ENCODE measurements at places on chromosomes 12 and 14. TPM values are rescaled to one million over a fixed set of nuclear protein-coding genes. Genes with fewer than 3 reads are reported as not detected.
A peak's percentile ranks its signal among the peaks of the same experiment; 100 is the strongest.

DNA sequence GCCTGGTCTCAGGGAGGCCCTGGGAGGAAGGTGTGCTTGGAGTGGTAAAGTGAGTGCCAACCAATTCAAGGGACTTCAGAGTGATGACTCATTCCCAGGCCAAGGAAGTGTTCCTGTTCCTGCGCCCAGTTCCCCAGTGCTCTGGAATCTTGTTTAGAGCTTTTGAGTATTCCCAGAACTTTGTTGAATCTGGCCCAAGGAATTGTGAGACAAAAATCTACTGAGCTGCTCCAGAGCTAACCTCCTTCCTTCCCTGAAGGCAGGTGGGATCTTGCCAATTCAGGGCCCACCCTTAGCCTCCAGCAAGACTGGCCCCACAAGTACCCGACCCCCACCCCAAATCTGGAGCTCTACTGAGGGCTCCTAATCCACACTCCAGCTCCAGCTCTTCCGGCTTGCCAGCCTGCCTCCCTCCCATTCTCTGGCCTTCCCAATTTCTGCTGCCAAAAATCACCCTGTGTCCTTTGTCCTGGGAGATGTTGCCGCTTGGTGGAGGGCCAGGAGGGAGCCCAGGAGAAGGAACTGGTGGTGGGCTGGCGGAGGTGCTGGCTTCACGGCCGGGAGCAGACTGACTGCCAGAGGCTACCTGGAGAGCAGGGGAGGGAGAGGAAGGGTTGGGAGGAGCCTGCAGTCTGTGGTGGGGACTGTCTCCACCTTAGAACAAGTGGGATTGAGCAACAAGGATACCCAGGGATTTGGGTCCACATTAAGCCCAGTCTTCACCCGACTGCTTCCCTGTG, 2.0 kb upstream of the ATN1 start:
- peak; percentile 62 for DNase-seq

DNA sequence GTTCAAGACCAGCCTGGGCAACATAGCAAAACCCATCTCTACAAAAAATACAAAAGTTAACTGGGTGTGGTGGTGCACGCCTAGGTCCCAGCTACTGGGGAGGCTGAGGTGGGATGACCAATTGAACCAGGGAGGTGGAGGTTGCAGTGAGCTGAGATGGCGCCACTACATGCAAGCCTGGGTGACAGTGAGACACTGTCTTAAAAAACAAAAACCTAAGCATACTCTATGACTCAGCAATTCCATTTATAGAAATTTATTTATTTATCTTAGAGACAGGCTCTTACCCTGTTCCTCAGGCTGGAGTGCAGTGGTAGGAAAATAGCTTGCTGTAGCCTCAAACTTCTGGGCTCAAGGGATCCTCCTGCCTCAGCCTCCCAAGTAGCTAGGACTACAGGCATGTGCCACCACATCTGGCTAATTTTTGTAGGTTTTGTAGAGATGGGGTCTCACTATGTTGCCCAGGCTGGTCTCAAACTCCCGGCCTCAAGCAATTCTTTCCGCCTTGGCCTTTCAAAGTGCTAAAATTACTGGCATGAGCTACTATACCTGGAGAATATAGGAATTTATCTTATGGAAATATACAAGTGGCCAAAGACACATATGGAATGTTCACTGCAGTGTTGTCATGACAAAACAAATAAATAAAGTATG, 43.3 kb downstream of the NCKAP5L start:
- DNase-seq: no peak

The BICDL1 gene
- total RNA-seq: 25.7 TPM

DNA sequence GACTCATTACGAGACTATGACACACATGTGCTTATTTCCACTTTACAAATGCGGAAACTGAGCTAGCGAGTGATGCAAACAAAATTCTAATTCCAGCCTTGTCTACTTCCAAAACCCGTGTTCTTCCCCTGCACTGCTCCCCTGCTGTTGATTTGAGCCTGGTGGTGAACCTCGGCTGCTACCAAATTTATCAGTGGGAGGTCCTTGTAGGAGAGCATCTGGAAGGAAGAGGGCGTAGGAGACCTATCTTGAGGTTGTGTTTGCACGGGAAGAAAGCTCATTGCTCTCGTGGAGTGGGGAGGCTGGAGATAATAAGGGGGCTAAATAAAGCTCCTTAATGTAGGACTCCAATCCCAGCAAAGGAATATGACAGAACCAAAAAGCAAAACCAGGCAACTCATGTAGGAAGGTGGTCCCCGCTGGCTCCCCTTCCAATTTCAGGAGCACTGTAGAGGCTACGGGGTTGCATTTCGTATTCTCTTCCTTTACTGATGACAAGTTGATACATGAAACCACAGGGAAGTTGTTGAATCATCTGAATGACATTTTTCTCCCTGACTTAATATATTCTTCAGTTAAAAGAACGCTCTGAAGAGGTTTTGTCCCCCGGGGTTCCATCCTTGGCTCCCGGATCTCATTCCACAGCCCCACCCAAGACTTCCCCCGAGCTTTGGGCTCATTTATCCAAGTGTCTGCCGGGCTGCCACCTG, 52.6 kb downstream of the FZD10 start:
- no peak for DNase-seq

- peak; percentile 50 for DNase-seq
These were observed 835 bp downstream of the VEZT start for GRCh38 chr12:95218150-95219133.

DNA sequence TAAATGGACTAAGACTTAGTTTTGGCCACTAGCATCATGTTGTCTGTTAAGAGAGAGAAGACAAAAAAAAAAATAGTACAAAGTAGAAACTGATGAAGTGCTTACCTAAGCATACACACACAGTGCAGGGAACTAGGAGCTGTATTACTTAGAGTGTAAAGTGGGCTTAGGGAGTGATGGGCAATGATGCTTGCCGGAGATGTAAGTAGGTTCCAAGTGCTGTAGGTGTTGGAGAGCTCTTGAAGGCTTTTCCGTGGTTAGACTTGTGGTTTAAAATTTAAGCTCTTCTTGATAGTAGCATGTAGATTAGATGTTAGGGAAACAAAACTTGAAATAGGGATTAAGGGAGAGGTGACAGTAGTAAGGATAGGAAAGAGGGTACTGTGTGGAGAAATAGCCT, 34.7 kb downstream of the MIA2 start:
- DNase-seq: no peak

DNA sequence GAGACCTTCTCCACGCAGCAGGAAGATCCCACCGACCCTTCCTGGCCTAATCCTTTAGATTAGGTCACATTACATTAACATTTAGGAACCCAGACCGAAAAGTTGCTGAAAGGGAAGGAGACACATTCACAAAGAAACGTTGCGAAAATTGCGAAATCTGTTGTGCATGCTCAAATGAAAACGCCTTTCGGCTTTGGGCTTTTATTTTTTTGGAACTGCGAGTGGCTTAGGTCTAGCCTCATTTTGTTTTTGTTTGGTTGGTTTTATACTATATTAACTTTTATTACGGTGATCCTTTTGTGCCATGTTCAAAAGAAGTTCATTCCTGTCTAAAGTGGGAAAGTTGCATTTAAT, 1.5 kb downstream of the MYF6 start:
- no peak for DNase-seq

DNA sequence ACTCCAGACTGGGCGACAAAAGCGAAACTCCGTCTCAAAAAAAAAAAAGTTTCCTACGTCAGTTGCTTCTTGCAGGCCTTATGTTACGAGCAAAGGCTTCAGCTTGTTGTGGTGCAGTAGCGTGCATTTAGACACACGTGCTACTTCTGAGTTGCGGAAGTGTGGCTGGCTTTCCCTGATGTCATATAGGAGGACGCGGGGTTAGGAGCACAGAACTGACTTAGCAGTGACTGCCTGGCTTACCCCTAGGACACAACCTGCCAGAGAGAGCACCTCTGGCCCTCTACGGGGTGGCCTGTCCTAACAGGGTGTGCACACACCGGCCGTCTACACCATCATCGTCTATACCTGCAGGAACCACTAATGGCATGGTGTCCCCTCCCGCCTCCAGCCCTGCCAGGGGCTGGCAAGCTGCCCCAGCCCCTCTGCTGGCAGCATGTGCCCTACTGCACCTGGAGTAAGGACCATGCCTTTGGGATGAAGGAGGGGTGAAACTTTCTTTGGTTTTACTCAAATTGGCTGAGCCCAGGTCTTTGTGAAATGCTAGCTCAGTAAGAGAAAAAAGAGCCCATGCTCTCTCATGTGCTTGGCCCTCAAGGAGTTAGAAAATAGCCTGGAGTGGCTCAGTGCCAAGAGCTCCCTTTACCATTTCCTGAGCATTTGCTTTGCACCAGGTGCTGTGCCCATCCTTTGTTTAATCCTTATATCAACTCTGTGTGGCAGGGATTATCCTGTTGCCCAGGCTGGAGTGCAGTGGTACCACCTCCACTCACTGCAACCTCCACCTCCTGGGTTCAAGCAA, 1.7 kb upstream of the GPR68 start:
- DNase-seq: no peak

- no peak for DNase-seq
These were observed 93.7 kb upstream of the FUT8 start for GRCh38 chr14:65318636-65319506.

DNA sequence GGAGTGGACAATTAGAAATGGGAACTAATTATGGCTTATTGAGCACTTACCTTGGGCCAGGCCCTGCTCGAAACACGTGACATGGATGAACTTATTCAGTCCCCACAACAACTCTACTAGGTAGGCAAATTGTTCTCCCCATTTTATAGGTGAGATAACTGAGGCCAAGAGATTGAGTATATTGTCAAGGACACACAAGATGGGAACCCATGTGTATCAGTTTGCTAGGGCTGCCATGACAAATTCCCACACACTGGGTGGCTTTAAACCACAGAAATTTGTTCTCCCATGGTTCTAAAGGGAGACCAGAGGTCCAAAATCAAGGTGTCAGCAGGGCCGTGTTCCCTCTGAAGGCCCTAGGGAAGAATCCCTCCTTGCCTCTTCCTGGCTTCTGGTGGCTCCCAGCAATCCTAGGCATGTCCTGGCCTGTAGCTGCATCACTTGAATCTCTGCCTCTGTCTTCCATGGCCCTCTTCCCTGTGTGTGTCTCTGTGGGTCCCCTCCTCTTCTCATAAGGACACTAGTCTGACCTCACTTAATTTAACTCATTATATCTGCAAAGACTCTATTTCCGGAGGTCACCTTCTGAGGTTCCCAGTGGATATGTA, 128.8 kb downstream of the CHST11 start:
- no peak for DNase-seq

Measured in Calu3 (cell line).